ENCODE measurements at places on chromosomes 6 and 20. TPM values are rescaled to one million over a fixed set of nuclear protein-coding genes. Genes with fewer than 3 reads are reported as not detected.

The HLA-DRB5 gene
- 12.5 TPM for total RNA-seq

The PDYN gene
- total RNA-seq, result not detected

The NRSN1 gene
- not detected for total RNA-seq

The TOP1 gene
- total RNA-seq, result 19.6 TPM

The WDR27 gene
- 271 TPM for total RNA-seq

The SLA2 gene
- not detected for total RNA-seq

The RSPH4A gene
- under 0.01 TPM for total RNA-seq

The CCN6 gene
- not detected for total RNA-seq

The MAD2L1BP gene
- 7.8 TPM for total RNA-seq

The SOBP gene
- 0.58 TPM for total RNA-seq

DNA sequence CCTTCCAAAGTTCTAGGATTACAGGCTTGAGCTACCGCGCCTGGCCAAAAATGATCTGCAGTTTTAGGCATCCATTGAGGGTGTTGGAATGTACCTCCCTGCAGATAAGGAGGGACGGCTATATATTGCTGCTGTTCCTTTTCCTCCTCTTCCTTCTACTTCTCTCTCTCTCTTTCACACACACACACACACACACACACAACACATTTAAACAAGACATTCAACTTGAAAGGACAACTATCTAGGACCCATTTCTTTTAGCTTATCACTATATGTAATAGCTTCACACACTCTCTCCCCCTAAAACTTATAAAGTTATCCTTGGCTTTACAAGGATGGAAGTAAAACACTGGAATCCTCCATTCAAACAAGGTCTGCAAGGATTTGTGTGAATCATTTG lies 260.6 kb downstream of the PHACTR1 start:
- H3K36me3 ChIP-seq, result no peaks in the 10 kb centered on the region
- H3K27me3 ChIP-seq, result no peaks in the 10 kb centered on the region
- no peak overlapping the region for H3K27ac ChIP-seq
- no peak for DNase-seq
- H3K4me3 ChIP-seq, result no peak overlapping the region

DNA sequence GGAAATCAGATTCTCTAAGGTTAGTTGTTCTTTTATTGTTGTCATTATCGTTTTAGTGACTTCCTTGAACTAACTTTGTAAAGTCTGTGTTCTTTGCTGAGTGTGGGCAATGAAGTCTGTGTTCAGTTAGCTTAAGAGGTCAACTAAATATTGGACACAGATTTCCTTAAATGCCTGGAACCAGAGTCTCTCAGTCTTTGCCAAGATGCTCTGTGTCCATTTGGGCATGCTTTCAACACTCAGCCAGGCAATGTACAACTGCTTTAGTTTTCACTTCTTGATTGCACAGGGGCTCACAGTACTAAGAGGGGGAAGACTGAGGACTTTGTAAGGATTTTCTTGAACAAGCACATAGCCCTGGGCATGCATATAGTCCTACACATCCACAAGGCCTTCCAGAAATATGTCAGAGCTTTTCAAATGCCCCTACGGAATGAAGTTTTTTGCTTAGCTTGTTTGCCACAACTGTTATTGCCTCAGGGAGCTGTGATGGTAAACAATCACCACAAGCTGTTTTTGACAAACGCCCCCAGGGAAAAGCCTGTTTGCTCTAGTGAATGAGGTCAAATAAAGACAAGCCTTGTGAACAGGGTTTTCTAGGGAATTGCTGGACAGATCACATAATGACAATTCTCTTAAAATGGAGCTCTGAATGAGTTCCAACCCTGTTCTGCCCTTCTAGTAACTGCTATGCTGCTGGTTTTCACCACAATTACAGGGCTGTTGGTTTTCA lies 82.5 kb downstream of the B3GAT2 start:
- no peak overlapping the region for H3K4me3 ChIP-seq
- DNase-seq, result no peak
- H3K4me1 ChIP-seq, result no peaks in the 10 kb centered on the region
- no peaks in the 10 kb centered on the region for H3K36me3 ChIP-seq
- no peak overlapping the region for H3K27ac ChIP-seq

- no peak overlapping the region for H3K27ac ChIP-seq
- no peak for DNase-seq
- peaks cover 17% of the 10 kb centered on the region for H3K4me1 ChIP-seq
- H3K4me3 ChIP-seq, result no peak overlapping the region
Measured at GRCh38 chr6:15623276-15624116, 39.3 kb downstream of the DTNBP1 start.

- H3K27ac ChIP-seq, result no peak overlapping the region
- no peaks in the 10 kb centered on the region for H3K36me3 ChIP-seq
- no peak overlapping the region for H3K4me3 ChIP-seq
- no peaks in the 10 kb centered on the region for H3K27me3 ChIP-seq
- DNase-seq, result no peak
- H3K4me1 ChIP-seq, result no peaks in the 10 kb centered on the region
Measured at GRCh38 chr6:116074732-116075390, 14.2 kb upstream of the FRK start.

GRCh38 chr20:8208226-8208625 lies 76.2 kb downstream of the PLCB1 start:
- no peaks in the 10 kb centered on the region for H3K4me1 ChIP-seq
- H3K27ac ChIP-seq, result no peak overlapping the region
- no peak overlapping the region for H3K4me3 ChIP-seq
- H3K36me3 ChIP-seq, result no peaks in the 10 kb centered on the region
- no peak for DNase-seq

- no peaks in the 10 kb centered on the region for H3K27me3 ChIP-seq
- no peak overlapping the region for H3K4me3 ChIP-seq
- DNase-seq, result no peak
- no peaks in the 10 kb centered on the region for H3K4me1 ChIP-seq
Measured at GRCh38 chr6:130296854-130297253, 69.0 kb upstream of the TMEM200A start.

- H3K4me3 ChIP-seq, result no peak overlapping the region
- H3K36me3 ChIP-seq, result peaks cover 96% of the 10 kb centered on the region
- no peak overlapping the region for H3K27ac ChIP-seq
- no peaks in the 10 kb centered on the region for H3K4me1 ChIP-seq
Measured at GRCh38 chr20:45953672-45954071, 18.3 kb downstream of the ZNF335 start.

DNA sequence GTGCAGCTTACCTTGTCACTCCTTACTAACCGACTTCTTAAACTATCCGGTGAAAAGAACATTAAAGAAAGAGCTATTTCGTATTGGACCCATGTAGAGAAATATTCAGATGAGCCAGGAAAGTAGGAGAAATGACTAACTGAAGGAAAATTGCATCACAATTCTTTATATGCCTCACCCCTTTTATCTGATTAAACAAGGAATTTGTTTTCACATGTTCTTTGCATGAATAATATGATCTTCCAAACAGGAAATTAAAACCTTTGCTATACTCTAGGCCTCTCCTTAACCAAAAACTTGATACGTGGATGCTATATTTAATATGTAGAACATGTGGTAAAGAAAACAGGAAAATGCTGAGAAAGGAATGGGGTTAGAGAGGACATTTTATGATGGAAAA lies 41.9 kb upstream of the LRRC1 start:
- no peak overlapping the region for H3K27ac ChIP-seq
- H3K27me3 ChIP-seq, result no peaks in the 10 kb centered on the region
- H3K4me3 ChIP-seq, result no peak overlapping the region
- no peaks in the 10 kb centered on the region for H3K36me3 ChIP-seq

DNA sequence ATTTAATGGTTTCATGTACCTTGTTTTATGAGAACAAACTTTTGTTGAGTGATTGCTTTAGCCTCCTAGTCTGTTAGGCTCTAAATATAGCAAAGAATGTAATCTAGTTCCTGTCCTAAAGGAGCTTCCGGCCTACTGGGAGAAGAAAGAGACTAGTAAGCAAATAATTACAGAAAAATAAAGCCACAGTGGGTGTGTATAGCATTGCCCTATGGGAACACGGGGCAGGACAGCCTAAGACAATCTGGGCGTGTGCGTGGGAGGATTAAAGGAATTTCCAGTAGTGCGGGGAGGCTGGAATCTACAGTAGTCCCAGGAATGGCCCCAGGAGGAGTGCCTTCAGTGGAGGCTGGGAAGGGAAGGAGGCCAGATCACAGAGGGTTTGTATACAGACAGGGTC lies 98.1 kb upstream of the AKAP12 start:
- H3K4me1 ChIP-seq, result peaks cover 15% of the 10 kb centered on the region
- no peak overlapping the region for H3K4me3 ChIP-seq
- no peaks in the 10 kb centered on the region for H3K27me3 ChIP-seq
- no peak for DNase-seq

DNA sequence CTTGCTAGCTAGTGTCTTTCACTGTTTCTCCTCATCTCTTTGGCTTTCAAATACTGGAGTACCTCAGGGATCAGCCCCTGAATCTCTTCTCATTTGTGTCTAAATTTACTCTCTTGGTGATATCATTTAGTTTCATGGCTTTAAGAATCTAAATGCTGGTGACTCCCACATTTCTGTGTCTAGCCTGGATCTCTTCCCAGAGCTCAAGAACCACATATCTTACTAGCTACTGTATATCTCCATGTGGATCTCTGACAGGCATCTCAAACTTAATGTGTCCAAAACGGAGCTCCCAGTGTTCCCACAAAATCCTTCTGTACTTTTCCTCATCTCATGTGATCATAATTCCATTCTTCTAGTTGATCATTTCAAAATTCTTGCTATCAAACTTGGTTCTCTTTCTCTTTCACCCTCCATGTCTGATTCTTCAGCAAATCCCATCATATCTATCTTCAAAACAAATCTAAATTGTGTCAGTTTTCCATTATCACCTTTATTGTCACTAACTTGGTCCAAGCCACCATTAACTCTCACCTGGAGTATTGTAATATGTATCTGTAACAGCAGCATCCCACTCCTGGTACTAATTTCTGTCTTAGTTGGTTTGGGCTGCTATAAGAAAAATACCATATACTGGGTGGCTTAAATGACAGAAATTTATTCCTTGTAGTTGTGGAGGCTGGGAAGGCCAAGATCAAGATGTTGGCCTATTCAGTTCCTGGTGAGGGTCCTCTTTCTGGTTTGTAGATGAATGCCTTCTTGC lies 45.9 kb downstream of the CCDC170 start:
- DNase-seq, result no peak
- H3K4me3 ChIP-seq, result no peak overlapping the region
- H3K27me3 ChIP-seq, result no peaks in the 10 kb centered on the region
- H3K27ac ChIP-seq, result no peak overlapping the region
- H3K4me1 ChIP-seq, result no peaks in the 10 kb centered on the region

GRCh38 chr20:9407805-9408421 lies 106.5 kb upstream of the LAMP5 start:
- DNase-seq, result peak; percentile 88
- no peak overlapping the region for H3K27ac ChIP-seq
- no peak overlapping the region for H3K4me3 ChIP-seq
- no peaks in the 10 kb centered on the region for H3K27me3 ChIP-seq

DNA sequence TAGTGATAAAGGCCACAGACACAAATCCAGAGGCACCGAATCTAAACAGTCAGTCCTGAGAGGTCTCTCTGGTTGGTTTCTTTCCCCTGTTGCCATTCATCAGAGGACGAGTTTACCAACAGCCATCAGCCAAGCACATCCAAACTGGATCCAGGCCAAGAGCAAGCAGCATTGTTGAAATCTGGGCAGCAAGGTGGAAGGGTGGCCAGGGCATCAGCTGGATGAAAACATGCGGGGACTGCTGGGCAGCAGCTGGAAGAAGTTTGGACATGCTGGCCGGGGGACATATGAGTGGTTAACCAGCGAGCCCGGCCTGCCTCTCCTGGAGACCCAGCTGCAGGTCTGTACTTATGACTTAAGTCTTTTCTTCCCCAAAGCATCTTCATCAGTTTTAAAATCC lies at the start of gene SMIM28:
TSS of gene SMIM28 (plus strand) at position 62 of the 400 bp plus-strand sequence. CDS start at position 230, 168 bp downstream.
- no peaks in the 10 kb centered on the region for H3K27me3 ChIP-seq
- DNase-seq, result no peak
- H3K4me3 ChIP-seq, result no peak within 1 kb of the TSS
- H3K4me1 ChIP-seq, result no peaks in the 10 kb centered on the region
- no peak within 1 kb of the TSS for H3K27ac ChIP-seq

DNA sequence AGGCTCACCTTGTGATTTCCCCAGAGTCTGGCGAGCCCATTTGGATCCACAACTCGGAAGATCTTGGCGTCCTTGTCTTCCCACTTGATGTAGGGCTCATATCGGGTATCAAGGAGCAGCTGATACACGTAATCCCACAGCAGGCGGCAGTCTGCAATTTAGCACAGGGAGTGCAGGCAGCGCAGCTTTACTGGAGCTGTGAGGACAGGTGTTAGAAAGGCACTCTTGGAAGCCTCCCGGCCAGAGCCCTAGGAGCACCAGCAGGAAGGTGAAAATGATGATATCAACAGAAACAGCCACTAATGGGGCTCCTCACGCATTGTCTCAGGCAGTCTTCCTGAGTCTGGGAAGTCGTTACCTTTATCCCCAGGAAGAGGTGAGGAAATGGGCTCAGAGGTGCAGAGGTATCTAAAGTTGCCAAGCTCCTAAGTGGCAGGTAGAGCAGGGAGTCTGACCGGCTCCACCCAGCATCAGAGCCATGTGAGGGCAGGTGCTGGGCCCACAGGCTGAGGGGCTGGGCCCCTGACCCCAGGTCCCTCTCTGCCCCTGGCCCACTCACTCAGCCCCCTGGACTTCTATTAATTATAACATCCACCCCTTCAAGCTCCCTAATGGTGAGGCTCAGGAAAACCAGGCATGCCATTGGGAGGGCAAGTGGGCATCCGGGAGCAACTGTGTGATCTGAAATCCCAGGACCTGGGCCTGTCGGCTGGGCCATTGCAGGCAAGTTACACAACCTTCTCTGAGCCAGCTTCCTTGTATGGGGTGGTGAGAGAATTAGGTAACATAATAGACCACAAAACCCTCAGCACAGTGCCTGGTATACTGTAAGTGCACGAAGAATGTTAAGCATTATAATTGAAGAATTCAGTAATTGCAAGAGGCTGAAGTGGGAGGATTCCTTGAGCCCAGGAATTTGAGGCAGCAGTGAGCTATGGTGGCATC lies 18.3 kb downstream of the ETV7 start:
- no peak overlapping the region for H3K27ac ChIP-seq
- no peaks in the 10 kb centered on the region for H3K4me1 ChIP-seq
- H3K4me3 ChIP-seq, result no peak overlapping the region
- peaks cover 16% of the 10 kb centered on the region for H3K36me3 ChIP-seq

GRCh38 chr6:131976545-131977061 lies 25.4 kb upstream of the CCN2 start:
- H3K4me1 ChIP-seq, result peaks cover 22% of the 10 kb centered on the region
- H3K27me3 ChIP-seq, result no peaks in the 10 kb centered on the region
- no peaks in the 10 kb centered on the region for H3K36me3 ChIP-seq
- no peak overlapping the region for H3K27ac ChIP-seq

GRCh38 chr6:122869437-122870024 lies 80.5 kb downstream of the SMPDL3A start:
- H3K36me3 ChIP-seq, result no peaks in the 10 kb centered on the region
- peak; percentile 39 for DNase-seq
- no peak overlapping the region for H3K27ac ChIP-seq
- H3K4me3 ChIP-seq, result no peak overlapping the region
- no peaks in the 10 kb centered on the region for H3K4me1 ChIP-seq
- no peaks in the 10 kb centered on the region for H3K27me3 ChIP-seq

- H3K4me1 ChIP-seq, result no peaks in the 10 kb centered on the region
- H3K27me3 ChIP-seq, result no peaks in the 10 kb centered on the region
- H3K36me3 ChIP-seq, result no peaks in the 10 kb centered on the region
- DNase-seq, result no peak
- H3K4me3 ChIP-seq, result no peak overlapping the region
Measured at GRCh38 chr6:140225701-140226436, 851.4 kb upstream of the CITED2 start.

Data from stomach (tissue), 19 donors.